ENCODE measurements at places on chromosomes 5 and 9.

DNA sequence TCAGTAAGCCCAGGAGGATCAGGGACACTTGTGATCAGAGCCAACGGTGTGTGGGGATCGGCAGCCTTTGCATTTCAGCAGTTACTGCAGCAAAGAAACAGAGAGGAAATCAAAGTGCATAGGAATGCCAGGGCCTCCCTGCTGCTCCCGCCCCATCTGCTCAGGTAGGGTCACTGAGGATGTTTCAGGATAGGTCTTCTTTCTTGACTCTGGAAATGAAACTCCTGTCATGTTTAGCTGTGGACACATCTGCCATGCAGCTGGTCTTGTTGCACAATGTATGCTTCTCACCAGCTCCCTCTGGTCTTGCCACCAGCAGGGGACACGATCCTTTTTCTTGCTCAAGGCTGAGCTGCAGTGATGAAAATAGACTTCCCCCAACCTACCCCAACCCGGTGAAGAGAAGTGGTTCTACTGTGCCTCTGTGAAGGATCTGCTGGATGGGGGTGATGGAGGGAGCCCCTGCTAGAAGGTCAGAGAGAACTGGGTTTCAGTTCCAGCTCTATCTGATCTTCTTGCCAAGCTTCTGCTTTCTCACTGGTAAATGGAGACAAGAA lies 185.2 kb upstream of the KLF4 start:
- DNase-seq, result no peak

DNA sequence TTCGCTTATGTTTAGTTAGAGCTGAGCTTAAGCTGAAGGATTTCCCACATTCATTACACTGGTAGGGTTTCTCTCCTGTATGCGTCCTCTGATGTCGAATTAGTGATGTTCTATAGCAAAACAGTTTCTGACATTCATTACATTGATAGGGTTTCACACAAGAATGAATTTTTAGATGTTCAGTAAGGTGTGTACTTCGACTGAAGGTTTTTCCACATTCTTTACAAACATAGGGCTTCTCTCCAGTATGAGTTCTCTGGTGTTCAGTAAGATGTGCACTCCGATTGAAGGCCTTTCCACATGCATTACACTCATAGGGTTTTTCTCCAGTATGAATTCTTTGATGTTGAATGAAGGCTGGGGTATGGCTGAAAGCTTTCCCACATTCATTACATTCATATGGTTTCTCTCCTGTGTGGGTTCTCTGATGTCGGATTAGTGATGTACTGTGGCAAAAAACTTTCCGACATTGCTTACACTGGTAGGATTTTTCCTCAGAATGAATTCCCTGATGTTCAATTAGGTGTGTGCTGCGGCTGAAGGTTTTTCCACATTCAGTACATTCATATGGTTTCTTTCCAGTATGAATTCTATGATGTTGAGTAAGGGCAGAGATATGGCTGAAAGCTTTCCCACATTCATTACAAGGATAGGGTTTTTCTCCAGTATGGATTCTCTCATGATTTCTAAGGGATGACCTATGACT lies 14.6 kb downstream of the ZNF883 start:
- DNase-seq, result no peak

DNA sequence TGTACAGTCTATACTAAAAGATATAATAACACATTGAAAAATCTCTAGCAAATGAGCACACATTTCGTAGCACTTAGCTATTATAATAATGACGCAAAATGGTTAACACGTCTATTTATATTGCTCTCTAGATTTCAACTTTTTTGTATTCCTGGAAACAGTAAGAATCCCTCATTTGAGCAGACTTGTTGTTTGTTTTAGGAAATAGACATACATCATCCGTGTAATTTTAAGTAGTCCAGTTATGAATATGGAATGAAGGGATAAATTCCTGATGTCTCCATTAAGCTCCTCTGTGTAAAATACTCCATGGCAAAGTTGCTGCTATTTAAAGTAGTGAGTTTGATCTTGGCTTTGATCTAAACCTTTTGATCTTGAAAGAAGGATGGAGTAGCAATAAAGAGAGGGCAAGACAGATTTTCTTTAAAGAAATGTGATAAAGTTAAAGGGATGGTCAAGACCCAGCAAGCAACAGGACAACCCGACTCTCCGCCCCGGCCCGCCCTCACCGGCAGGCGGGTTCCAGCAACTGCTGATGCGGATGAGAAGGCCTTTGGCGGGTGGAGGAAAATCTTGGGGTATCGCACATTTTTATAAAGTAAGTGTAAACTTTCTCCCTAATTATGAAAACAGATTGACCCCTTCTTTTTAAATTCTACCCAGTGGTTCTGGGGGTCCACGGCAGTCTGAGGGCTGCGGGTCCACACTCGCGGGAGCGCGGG lies 277.4 kb downstream of the AOPEP start:
- no peak for DNase-seq

DNA sequence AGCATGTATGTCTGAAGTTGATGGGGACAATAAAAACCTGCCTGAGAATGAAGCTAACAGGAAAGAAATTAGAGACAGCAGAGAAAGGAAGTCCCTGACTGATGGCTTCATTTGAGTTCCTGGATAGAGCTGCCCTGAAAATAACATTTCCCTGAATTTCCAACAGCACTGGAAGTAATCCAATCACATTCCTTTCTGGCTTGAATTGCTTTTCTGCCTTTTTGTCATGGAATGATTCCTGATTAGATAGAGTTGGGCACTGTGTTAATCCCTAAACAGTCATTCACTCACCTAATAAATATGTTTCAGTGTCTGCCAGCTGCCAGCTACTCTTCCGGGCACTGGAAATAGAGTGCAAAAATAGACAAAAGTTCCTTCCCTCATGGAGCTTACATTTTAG lies 30.0 kb upstream of the SH3RF2 start:
- no peak for DNase-seq

DNA sequence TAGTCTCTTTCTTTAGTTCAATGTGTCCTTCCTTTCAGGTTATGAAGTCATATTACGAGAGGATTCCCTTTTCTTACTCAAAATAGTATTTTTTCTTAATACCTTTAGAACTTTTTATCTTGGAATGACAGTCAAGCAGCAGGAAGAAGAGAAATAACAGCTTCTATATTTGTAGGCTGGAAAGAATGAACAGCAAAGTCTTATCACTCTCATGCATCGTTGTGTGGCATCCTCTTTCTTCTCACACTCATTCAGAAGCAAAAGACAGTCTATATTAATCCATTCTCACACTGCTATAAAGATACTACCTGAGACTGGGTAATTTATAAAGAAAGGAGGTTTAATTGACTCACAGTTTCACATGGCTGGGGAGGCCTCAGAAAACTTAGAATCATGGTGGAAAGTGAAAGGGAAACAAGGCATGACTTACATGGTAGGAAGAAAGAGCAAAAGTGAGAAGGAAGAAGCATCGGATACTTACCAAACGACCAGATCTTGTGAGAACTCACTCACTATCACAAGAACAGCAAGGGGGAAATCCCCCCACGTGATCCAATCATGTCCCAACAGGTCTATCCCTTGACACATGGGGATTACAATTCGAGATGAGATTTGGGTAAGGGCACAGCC lies 1646.1 kb upstream of the CDH6 start:
- DNase-seq, result no peak
